Aorta (tissue), 5 donors: ENCODE measurements at places on chromosomes 4 and X. TPM values are rescaled to one million over a fixed set of nuclear protein-coding genes. Genes with fewer than 3 reads are reported as not detected.

The DYNLT3 gene
- polyA plus RNA-seq: 50.0 TPM

- no peak overlapping the region for H3K4me3 ChIP-seq
- no peaks in the 10 kb centered on the region for H3K27me3 ChIP-seq
- no peak overlapping the region for H3K27ac ChIP-seq
- no peaks in the 10 kb centered on the region for H3K36me3 ChIP-seq
- H3K4me1 ChIP-seq: no peaks in the 10 kb centered on the region
- no peak for DNase-seq
Observed at GRCh38 chrX:46704767-46705386, 54.0 kb downstream of the SLC9A7 start.

The IL13RA1 gene
- polyA plus RNA-seq: 45.8 TPM

DNA sequence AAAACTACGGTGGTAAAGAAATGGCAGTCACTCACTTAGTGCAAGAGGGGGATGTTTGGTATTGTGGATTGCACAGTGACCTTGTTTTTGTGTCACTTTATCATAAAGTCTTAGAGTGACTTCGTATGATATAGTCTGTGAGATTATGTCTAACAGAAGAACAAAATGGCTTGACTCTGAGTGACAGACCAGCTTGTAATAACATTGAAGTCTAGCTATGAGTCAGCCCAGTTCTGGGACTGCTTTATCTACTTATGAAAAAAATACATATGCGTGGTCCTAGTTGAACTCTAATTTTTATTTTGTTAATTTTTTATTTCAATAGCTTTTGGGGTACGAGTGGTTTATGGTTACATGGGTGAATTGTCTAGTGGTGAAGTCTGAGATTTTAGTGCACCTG, 20.0 kb downstream of the DCLK2 start:
- no peak overlapping the region for H3K4me3 ChIP-seq
- DNase-seq: no peak
- no peak overlapping the region for H3K27ac ChIP-seq
- peaks cover 2% of the 10 kb centered on the region for H3K4me1 ChIP-seq
- no peaks in the 10 kb centered on the region for H3K27me3 ChIP-seq

The KLHL5 gene
- polyA plus RNA-seq: 11.2 TPM

GRCh38 chr4:188722911-188723310, 583.7 kb downstream of the TRIML1 start:
- no peaks in the 10 kb centered on the region for H3K27me3 ChIP-seq
- DNase-seq: no peak
- no peaks in the 10 kb centered on the region for H3K4me1 ChIP-seq
- no peak overlapping the region for H3K4me3 ChIP-seq
- H3K27ac ChIP-seq: no peak overlapping the region
- H3K36me3 ChIP-seq: no peaks in the 10 kb centered on the region

The CXorf49 gene
- polyA plus RNA-seq: not detected

DNA sequence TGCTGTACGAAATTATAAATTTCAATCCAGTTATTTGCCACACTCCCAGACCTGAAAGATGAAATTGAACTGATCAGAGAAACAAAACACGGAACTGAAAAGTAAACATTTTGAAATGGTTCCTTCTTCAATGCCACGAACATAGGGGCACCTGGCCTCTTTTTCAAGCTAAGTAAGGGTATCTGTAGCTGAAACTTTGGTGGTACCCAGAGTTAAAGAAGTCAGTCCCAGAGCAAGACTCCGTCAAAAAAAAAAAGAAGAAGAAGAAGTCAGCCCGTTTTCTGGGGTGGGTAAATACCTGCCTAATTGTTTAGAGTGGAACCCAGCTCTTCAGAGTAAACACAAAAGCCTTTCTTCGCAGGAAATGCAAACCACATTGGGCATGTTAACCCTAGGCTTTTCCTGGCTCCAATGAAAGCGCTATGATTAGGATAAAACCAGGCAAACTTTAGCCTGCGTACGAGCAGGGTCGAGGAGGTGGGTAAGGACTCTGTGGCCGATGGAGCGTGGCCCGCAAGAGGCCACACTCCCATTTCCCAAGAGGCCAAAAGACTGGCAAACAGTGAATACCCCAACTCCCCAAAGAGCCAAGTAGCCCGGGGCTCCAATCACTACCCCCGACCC, 1.3 kb downstream of the ANTXR2 start:
- H3K4me3 ChIP-seq: peak overlapping the region; percentile 69
- no peaks in the 10 kb centered on the region for H3K27me3 ChIP-seq
- no peak for DNase-seq
- no peak overlapping the region for H3K27ac ChIP-seq

DNA sequence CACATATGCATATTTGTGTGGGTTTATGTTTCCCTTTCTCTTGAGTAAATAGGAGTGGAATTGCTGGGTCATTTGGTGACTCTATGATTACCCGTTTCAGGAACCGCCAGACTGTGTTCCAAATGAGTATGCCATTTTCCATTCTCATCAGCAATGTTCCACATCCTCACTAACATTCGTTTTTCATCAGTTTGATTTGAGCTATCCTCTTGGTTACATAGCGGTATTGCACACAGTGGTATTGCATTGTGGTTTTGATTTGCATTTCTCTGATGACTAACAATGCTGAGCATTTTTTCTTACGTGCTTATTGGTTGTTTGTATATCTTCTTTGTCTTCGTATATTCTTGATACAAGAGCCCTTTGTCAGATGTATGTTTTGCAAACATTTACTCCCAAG, 218.0 kb upstream of the AMOT start:
- H3K4me3 ChIP-seq: no peak overlapping the region
- DNase-seq: no peak
- no peaks in the 10 kb centered on the region for H3K4me1 ChIP-seq
- no peak overlapping the region for H3K27ac ChIP-seq
- no peaks in the 10 kb centered on the region for H3K36me3 ChIP-seq
- H3K27me3 ChIP-seq: no peaks in the 10 kb centered on the region

The MID2 gene
- 6.4 TPM for polyA plus RNA-seq
